ENCODE measurements at places on chromosomes 12 and 14.
A peak's percentile ranks its signal among the peaks of the same experiment; 100 is the strongest.

GRCh38 chr12:45343269-45344051 is 127.6 kb downstream of the ANO6 start:
- DNase-seq: no peak

GRCh38 chr14:77031759-77032490 is 3.4 kb upstream of the IRF2BPL start:
- DNase-seq: no peak

GRCh38 chr14:70771781-70772212 is 37.5 kb downstream of the MAP3K9 start:
- DNase-seq: no peak

- DNase-seq: no peak
Measured at GRCh38 chr14:100618318-100618693, 31.1 kb upstream of the BEGAIN start.

DNA sequence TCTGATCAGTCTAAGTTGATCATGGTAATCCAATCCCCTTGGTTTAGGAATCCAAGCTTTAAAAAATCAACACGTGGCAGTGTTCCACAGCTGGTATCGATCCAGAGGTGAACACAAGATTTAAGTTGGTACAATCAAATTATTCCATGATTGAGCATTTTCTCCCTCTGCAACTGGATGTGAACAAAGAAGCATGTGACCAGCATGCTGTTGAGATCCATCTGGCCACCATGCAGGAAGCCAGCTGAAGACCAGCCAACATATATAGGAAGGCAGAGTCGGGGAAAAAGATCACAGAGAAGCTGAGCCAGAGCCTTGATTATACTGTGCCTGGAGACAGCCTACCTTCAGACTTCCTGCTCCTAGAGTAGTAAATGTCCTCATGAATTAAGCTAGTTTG is 158.3 kb downstream of the SEC23A start:
- no peak for DNase-seq

DNA sequence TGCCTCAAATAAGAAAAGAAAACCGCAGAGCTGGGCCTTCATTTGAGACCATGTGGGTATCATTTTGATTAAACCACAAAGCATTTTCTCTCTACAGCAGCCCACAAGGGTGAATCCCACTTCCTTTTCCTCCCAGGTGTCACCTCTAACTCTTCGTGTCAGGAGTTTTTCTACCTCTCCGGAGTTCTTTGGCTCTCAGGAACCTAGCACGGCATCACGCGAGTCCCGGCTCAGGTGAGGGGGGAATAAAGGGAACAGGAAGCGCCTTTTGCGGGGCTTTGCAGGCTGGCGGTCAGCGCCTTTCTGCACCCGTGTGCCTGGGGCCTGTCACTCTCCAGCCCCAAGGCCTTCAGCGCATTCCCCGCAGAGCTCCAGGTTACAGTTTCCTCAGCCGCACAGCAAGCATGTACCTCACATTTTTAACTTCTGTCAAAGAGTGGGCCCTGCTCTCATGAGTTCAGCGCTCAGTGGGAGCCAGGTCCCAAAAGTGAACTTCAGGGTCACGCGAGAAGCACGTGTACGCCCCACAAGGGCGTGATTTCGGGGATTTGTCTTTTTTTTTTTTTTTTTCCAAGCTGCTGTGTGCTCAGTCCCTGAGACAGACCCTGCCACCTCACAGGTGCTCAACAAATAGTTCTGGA is 740 bp upstream of the PRPF40B start:
- DNase-seq: peak; percentile 73

GRCh38 chr14:106459971-106460730 is 933.8 kb downstream of the TMEM121 start:
- peak; percentile 57 for DNase-seq

DNA sequence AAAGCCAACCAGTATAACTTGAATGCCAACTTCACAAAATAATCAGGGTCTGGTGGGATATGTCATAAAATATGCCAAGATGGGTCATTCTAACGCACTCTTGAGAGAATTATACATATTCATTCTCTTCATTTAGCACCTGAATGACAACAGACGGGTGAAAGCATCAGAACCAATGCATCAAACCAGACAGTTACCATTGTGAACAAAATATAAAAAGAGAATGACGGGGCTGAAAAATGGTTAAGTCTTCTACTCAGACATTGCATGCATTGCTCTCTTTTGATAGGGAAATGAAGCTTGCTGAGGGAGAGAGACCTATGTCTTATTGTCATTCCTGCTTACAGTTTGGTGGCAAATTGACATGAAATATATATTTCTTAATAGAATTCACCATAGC is 702.1 kb downstream of the NOVA1 start:
- DNase-seq: no peak

DNA sequence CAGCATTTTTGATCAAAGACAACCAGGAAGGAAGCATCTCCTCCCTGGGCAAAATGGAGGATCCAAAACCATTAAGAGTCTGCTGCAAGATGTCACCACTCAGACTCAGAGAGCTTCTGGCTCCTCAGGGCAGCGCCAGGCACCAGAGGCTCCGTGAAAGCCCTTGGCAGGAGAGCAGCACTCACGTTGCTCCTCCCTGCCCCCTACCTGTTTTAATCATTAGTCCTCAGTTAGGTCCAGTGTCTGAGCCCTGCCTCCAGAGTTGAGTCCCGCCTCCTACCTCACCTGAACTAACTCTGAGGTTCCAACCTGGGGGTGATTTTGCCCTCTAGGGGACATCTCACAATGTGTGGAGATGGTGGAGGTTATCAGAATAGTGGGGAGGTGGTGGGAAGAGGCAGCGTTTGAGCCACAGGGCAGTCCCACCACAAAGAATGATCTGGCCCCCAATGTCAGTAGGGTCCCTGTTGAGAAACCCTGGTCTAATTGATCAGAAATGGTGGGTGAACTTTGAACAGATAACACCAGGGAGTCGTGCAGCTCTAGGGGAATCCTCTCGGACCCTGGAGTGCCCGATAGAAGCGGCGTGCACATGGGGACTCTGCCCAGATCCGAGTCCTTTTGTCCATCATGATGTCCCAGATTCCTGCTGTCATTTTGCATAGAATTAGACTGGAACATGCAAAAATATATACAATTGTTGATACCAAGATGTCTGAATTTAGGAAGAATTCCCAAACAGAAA is 156.7 kb upstream of the DIO3 start:
- DNase-seq: no peak

- no peak for DNase-seq
Measured at GRCh38 chr12:5172886-5173285, 129.2 kb downstream of the KCNA5 start.

DNA sequence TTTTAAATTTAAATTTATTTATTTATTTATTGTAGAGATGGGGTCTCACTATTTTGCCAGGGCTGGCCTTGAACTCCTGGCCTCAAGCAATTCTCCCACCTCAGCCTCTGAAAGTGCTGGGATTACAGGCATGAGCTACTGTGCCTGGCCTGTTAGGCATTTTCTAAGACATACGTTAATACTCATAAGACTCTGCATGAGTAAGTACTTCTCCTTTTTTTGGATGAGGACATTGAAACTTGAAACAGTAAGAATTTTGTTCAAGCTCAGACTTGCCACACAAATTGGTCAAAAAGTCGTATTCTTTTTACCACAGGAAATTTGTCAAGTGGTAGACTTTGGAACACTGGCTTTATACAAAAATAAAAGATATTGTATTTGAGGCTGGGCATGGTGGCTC is 187.4 kb upstream of the RASSF8 start:
- DNase-seq: no peak

DNA sequence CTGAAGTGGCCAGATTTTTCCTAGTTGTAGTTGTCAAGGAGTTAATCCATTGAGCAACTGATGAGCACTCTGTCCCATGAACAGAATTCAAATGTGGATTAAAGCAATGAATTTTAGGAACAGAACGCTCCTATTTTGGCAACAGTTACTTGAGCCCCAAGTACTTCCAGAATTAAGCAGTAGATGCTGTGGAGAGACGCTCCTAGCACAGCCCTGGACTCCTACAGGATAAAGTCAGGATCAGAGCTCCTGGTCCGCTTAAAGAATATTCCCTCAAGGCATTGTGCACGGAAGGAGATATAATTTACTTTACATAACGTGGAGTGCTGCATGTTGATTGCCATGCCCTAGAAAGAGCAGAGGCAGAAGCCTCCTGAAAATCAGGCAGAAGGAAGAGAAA is 53.4 kb downstream of the FLRT2 start:
- DNase-seq: no peak

- DNase-seq: no peak
Measured at GRCh38 chr12:98656289-98657101, 11.4 kb downstream of the APAF1 start.

DNA sequence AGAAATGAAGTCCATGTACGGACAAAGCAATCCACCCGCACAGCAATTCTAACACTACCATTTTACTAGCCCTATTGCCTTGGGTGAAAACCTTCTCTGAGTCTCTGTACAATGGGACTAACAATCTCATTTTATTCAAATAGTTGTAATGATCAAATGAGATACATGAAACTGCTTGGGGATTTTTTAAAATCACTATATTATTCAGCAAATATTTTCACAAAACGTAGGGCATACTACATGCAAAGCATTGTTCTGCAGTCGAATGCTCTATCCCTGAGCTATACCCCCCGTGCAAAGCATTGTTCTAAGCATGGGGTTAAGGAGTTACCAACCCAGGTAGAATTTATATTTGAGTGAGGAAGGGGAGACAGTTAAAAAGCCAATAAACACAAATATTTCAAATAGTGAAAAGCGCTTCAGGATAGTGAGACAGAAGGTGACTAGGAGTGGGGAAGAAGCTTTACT is 554 bp upstream of the ATF7 start:
- DNase-seq: no peak

DNA sequence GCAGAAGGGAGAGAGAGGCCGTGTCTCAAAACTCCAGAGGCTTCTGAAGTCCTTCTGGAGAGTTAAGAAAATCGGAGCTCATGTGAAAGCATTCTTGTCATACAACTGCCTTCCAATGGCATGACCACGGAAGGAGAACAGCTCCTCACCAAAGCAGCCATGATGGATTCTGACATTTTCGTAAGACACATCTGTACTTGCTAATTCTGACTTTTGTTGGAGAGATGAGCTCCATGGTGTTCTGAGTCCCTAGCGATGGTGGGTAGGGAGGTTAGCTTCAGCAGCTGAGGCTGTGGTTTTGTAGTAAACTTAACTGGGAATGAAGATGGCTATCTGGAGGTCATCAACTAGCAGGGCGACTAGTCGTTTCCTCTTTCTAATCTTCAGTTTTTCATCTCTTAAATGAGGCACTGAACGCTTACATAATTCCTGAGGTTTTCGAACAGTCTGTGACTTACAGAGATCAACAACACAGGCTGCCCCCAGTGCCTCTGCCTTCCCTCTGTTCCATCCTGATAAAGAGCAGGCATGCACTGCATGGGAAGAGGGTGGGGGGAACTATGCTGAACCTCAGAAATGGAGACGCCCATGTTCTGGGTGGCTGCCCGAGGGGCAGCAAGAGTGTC is 28.6 kb upstream of the DICER1 start:
- no peak for DNase-seq
